ENCODE measurements at places on chromosomes 7 and 10.

DNA sequence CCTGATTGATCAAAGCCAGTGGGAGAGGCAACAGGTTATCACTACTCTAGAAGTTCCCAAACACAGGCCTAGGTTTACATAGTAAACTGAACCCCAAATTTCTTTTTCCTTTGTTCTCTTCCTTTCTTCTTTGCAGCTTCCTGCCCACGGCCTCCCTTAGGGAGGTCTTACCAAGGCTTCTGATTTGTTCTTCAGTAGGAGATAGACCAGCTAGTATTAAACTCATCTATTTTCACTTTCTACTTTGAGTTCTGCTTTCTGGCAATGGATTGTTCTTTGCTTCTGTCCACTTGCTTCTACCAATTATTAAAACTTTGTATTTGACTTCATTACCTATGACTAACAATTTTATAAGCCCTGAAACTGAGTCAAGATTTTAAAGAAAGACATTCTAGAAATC is 251.2 kb upstream of the FZD1 start:
- no peak for DNase-seq

GRCh38 chr7:11281953-11282352 is 308.3 kb downstream of the PHF14 start:
- DNase-seq, result no peak

DNA sequence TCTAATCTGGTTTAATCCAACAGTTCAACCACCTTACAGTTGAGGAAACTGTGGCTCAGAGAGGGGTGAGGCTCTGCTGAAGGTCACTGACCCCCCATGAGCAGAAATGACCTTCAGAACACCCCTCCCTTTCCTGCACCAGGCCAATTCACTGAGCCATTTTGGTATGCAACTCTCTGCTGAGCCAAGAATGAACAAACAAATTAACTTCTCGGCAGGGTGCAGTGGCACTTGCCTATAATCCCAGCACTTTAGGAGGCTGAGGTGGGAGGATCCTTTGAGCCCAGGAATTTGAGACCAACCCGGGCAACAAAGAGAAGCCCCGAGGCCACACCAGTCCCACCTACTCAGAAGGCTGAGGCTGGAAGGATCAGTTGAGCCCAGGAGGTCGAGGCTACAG is 29.8 kb downstream of the PDGFA start:
- no peak for DNase-seq

GRCh38 chr10:99621454-99622251 is 1.4 kb upstream of the SLC25A28 start:
- no peak for DNase-seq

GRCh38 chr7:47690902-47691558 is 109.1 kb upstream of the TNS3 start:
- no peak for DNase-seq

- DNase-seq, result peak; percentile 51
Observed at GRCh38 chr10:3330663-3331062, 158.1 kb upstream of the PITRM1 start.

GRCh38 chr10:86813101-86813500 is 56.7 kb downstream of the BMPR1A start:
- DNase-seq, result no peak

GRCh38 chr10:99815621-99816020 is 33.2 kb downstream of the ABCC2 start:
- no peak for DNase-seq

- DNase-seq, result no peak
Observed at GRCh38 chr7:107210400-107210799, 41.6 kb downstream of the HBP1 start.

DNA sequence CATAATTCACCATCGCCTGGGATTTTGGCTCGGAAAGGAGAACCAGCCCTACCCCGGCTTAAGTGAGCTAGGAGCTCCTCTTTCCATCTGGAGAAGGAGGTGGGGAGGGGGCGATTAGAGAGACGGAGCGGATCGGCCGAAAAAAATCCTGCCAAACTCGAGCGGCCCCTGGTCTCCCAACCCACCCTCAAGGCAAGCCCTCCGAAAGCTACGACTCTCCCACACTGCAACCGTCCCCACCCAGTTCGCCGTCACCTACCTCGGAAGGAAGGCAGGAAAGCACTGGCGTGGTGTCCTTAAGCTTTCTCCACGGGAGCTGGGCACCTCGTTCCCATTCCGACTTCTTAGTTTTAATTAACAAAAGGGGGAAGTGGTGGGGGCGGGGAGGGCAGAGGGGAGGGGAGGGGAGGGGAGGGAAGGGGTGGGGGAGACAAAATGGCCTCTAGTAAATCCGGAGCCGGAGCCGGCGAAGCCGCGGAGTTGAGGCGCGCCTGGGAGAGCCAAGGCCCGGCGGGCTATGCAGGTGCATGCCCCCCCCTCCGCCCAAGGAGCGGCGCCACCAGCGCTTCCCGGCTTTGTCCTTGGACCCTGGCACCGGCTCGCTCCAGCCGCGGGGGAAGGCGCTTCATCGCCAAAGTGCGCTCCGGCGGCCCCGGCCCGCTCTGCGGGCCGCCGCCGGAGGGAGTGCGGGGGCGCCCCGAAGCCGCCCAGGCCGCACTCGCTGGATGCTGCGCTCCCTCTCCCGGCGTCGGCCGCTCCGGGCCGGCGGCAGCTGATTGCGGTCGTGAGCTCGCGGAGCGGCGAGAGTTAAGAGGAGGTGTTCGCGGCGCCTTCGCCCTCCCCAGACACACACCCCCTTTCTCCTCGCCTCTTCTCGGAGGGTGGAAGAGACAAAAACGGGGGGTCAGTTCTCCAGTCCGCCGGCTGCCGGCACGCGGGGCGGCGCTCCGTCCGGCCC is at the start of gene LRRC4:
Gene LRRC4, minus strand, starts transcription at position 784 of the 958 bp plus-strand sequence. CDS start 797 bp downstream, outside the sequence.
- DNase-seq, result peak; percentile 60

DNA sequence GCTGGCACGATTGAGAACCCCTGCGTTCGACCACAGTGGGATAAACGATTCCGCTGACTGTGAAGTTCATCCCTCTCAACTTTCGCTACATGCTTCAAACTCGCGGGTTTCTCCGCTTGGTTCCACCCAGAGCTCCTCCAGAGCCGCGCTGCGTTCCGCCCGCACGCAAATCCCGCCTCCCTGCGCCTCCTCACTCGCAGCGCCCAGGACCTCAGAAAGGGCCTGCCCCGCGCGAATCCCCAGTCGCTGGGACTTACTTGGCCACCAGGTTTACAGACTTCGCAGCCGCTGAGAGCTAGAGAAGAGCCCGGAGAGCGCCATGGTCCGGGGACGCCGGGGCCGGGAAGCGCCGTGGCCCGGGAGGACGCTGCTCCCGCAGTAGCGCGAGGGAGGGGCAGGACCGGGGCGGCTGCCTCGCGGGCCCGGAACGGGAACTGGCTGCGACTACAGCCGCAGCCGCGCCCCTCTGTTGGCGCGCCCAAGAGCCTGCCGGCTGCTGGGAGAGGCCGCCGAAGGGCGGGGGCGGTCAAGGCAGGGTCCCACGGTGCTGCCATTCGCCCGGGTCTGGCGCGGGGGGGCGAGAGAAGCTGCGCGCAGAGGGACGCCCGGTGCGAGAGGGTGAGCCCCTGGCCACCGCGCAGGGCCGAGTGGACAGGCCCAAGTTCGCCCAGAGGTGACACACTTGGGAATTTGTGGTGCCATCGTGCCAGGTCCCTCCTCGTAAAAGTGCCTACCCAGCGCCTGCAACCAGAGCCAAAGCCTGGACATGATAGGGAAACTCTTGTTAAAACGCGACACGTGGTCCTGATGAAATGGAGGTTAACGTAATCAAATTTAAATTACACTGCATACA is at the start of gene NOD1:
Gene NOD1, minus strand, starts transcription at position 436 of the 853 bp plus-strand sequence. CDS start 21,863 bp downstream, outside the sequence.
- DNase-seq, result peak; percentile 87

DNA sequence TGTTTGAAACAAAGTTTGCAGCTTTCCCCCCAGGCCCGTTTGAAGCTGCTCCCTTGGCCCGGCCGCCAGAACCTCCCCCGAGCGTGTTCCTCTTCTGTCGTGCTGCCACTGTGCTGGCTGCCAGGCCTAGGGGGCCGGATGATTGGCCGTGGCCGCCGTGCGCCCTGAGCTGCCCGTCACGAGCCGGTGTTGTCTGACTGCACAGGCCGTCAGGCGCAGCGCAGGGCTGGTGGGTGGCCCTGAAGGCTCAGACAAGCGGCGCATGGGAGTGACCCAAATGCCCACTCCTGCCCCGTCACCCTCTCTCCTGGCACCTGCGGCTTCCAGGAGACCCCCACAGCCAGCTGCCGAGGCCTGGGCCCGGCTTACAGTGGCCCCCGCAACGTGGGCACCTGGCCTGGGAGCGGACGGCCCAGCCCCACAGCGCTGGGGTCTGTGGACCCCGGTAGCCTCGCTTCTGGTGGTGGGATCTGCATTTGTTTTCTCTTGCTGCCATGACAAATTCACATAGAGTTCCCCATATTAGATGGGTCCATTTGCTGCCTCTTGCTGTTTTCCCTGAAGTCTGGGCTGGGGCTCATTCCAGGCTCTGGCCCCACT is 13.1 kb downstream of the JAKMIP3 start:
- no peak for DNase-seq

GRCh38 chr7:73829921-73830680 is 695 bp upstream of the CLDN4 start:
- no peak for DNase-seq

- DNase-seq, result peak; percentile 71
Observed at GRCh38 chr10:127405221-127405620, 143.9 kb upstream of the NPS start.

DNA sequence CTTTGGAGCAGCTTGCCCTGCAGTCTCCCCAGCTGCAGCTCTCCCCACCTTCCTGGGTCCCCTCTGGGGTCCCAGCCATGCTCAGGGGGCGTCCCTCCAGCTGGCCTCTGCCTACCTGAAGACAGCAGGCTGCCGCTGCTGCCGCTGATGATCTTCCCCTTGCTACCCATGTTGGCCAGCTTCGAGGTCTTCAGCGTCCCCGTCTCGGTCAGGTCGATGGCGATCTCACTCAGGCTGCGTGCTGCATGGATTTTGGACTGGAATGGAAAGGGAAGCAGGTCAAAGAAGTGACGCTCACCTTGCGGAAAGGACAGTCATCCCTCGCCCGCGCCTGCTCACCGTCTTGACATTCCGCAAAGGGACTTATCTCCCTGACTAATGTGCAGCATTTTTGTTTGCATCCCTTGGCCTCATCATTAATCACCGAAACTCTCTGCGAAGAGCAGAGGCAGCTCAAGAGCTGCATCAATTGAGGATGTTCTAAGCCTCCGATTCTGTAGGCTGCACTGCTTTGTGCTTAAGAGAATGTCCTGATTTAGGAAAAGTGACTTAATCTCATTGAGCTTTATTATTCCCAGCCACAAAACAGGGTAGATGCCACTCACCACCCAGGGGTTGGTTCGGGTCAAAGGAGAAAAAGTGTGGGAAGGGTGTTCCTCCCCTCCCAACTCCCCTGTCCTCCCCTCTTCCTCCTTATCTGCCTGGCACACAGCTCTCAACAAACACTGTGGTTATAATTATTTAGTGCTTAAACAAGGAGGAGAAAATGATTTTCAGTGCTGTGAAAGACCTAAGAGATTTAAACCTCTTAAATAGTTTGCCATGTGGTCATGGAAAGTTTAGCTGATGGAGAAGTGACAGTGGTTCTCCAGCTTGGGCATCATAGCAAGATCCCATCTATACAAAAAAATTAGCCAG is 107.3 kb downstream of the PRPF18 start:
- no peak for DNase-seq

GRCh38 chr7:47132471-47132870 is 449.4 kb downstream of the TNS3 start:
- DNase-seq, result no peak

DNA sequence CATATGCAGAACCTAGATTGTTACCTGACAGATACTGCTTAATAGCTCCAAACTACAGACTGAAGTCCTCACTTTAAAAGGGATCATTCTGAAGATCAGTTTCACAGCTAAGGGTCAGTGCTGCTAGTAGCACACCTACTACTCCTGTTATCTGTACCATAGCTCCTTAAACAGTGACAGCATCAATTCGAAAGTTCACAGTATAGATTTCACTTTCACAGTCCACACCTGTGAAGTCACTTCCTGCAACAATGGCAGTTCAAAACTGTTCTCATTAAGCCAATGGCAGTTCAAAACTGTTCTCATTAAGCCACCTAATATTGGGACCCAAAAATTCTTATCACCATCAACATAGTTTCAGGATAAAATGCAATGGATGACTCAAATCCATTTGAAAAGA is 10.7 kb upstream of the FHIP2A start:
- DNase-seq, result no peak

- DNase-seq, result no peak
Observed at GRCh38 chr10:26706206-26706605, 8.7 kb downstream of the PDSS1 start.

DNA sequence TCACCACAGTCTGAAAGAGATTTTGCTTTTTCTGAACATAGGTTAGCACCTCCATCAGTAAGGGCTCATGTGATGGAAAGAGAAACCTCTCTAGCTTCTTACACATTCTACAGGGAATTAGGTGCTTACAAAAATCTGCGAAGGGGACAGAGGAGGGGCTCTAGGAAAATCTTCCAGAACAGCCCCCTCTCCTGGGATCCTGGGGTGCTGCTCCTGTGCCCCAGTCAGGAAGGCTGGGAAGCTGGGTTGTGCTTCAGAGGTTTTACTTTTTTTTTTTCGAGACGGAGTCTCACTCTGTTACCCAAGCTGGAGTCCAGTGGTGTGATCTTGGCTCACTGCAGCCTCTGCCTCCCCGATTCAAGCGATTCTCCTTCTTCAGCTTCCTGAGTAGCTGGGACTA is 7.5 kb upstream of the FAM171A1 start:
- DNase-seq, result no peak

DNA sequence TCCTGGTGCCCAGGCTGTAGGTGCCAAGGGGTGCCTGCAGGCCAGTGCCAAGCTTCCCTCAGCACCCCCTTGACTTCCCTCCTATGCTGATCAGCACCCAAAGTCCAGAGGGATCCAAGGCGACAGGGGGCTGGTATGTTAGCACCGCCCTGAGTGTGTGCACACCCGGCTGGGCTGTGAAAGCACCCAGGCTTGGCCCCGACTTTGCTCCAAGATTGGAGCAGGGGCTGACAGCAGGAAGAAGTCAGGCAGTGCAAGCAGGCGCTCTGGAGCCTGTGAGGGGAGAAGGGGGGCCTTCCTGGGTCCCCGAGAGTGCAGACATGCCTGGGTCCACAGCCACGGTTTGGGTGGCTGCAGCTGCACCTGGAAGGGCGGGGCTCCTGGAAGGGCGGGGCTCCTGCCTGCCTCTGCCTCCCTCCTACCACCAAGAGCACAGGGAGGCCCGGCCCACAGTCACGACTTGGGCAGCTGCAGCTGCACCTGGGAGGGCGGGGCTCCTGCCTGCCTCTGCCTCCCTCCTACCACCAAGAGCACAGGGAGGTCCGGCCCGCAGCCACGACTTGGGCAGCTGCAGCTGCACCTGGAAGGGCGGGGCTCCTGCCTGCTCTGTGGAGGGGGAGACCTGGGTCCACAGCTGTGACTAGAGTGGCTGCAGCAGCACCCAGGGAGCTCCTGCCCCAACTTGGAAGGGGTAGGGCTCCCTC is 30.2 kb upstream of the ZMYND11 start:
- no peak for DNase-seq

- DNase-seq, result no peak
Observed at GRCh38 chr10:97277551-97277950, 14.9 kb downstream of the ARHGAP19 start.

GRCh38 chr7:137898839-137899721 is 52.3 kb upstream of the DGKI start:
- DNase-seq, result peak; percentile 86

GRCh38 chr7:41328131-41328530 is 374.8 kb downstream of the INHBA start:
- DNase-seq, result no peak

- no peak for DNase-seq
Observed at GRCh38 chr7:96023387-96023786, 251.0 kb downstream of the DYNC1I1 start.

- DNase-seq, result no peak
Observed at GRCh38 chr10:48682265-48682664, 2.4 kb upstream of the WDFY4 start.
